HuH-7 (cell line): ENCODE measurements at places on chromosomes 3 and 15.

GRCh38 chr3:28867836-28868235 lies 413.0 kb upstream of the RBMS3 start:
- no peak for DNase-seq

DNA sequence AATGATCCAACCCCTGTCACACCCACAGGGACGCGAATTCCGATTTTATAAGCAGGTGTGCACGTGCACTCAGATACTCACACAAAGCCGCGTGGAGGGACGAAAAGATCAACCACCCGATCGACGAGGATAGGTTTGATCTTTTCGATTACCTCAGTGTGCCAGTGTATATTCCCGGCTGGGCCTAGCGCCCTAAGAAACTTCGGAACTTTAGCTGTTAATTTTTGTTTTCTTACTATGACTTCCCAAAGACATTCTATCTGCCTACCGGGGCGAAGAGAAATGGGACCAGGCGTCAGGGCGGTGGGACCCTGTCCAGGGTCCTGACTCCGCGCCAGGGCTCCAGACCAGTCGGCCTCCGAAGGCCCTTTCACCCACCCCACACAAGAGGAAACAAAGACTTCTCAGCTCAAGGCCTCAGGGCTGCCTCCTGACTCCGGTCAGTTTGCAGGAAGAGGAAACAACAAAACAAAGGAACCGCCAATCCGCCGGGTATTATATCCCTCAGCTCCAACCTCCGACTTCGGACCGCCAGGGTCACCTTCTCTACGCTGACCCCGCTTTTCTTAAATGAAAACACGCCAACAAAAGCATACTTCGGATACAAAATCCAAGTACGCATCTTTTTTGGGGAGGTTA lies 6.8 kb downstream of the ONECUT1 start:
- DNase-seq = no peak

DNA sequence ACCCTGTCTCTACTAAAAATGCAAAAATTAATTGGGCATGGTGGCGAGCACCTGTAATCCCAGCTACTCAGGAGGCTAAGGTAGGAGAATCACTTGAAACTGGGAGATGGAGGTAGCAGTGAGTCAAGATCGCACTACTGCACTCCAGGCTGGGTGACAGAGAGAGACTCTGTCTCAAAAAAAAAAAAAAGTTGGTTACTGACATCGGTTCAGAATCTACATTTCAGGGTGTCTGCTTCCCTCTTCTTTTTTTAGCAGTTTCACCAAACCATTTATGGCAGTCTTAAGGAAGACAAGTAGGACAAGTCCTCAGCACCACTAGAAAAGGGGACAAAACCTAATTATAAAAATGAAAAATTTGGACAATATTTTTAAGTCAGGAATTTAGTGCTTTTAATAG lies 3.3 kb upstream of the USP4 start:
- DNase-seq = no peak

- DNase-seq = no peak
Measured at GRCh38 chr3:157067114-157067513, 92.8 kb downstream of the CCNL1 start.

DNA sequence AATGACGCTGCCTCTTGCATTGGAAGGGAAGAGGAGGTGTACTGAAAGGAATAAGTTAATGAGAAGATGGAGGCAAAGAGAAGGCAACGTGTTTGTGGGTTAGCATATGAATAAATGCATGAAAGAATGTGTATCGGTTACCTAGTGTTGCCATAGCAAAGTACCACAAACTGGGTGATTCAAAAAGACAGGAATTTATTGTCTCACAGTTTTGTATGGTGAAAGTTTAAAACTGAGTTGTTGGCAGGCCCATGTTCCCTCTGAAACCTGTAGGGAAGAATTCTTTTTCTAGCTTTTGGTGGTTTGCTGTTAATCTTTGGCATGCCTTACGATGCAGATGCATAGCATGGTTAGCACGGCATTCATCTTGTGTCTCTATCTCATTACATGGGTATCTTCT lies 729.9 kb downstream of the MECOM start:
- no peak for DNase-seq

DNA sequence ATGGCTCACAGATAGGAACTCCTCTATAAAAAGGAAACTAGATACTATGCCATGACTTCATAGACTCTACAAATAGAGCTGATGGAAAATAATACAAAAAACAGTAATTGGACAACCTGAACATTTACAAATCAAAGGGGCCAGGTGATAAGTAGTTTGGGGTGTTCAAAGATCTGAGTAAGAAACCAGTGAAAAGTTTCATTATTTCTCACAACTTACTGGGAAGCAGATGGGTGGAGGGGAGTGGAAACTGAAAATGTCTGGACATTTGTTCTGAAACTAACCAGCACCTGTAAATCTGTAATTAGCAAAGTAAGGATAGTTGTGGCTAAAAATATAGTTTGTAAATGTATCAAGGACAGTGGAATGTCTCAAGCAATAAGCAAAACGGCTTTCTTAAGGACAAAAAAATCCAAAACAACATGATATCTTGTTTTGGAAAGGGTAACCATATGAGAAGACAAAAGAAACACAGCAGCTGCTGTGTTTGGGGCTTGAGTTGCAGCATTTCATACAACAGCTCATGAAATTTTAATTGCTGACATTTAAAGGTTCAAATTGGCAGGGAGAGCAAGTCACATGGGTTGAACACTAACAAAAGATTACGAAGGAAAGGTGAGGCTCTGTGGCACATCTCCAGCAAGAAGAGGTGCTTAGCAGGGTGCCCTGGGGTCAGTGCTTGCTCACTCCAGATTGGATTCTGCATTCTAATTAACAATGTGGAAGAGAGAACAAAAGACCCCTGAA lies 26.8 kb upstream of the THBS1 start:
- DNase-seq = no peak
